ENCODE measurements at places on chromosomes 4 and X. TPM values are rescaled to one million over a fixed set of nuclear protein-coding genes. Genes with fewer than 3 reads are reported as not detected.

DNA sequence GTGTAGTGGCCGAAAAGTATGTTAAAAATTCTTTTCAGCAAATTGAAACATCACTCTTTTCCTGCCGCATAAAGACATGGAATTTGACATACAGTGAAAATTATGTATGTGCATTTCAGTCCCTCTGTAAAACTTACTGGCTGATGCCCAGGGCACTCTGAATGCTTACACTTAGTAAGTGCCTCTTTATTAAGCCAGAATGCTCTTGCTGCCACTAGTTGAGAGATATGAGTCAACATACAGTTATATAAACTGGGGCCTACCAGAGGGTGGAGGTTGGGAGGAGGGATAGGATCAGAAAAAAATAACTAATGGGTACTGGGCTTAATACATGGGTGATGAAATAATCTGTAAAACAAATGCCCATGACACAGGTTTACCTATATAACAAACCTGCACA lies 38.1 kb upstream of the TRPC5 start:
- H3K4me1 ChIP-seq = no peaks in the 10 kb centered on the region
- no peaks in the 10 kb centered on the region for H3K27me3 ChIP-seq
- no peak overlapping the region for H3K27ac ChIP-seq
- DNase-seq = no peak

DNA sequence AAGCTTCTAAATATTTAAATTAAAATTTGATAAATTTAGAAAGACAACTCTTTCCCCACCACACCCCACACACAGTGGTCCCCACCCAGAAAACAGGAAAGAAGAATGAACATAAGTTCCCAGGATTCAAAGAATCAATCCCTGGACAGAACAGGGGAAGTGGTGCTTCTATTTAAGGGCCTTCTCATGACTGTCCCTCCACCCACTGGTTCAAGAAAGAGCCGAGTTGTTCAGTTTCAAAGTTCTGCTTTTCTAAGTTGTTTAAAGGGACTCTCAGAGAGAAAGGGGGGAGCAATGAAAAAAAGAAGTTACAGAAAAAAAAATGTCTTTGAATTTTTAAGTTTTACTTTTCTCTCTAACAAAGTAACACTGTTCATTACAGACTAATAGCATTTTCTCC lies 195.8 kb downstream of the PDGFC start:
- H3K27me3 ChIP-seq = no peaks in the 10 kb centered on the region
- H3K27ac ChIP-seq = no peak overlapping the region
- no peak overlapping the region for H3K4me3 ChIP-seq

- H3K36me3 ChIP-seq = peaks cover 16% of the 10 kb centered on the region
- DNase-seq = no peak
- H3K27ac ChIP-seq = no peak overlapping the region
- H3K4me1 ChIP-seq = peaks cover 7% of the 10 kb centered on the region
- H3K27me3 ChIP-seq = no peaks in the 10 kb centered on the region
These were observed 32.1 kb downstream of the HUWE1 start for GRCh38 chrX:53654376-53654775.

The PABPC5 gene
- 0.55 TPM for total RNA-seq

DNA sequence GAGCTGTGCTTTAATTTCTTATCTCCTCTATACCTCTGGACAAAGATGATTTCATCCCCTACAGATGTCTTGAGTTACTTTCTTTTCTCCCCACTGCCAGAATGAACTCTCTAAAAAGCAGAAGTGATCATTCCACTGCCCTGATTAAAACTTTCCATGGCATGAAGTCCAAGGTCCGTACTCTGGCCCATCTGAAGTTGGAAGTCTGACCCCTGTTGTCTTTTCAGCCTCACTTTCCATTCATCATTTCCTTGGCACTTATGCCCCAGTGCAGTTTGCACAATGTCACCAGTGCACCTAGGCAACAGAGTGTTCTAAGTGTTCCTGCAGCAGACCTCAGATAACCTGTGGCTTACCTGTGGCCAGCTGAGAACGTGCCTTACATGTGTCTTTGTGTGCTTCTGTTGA lies 242.4 kb downstream of the FRAS1 start:
- H3K27me3 ChIP-seq = no peaks in the 10 kb centered on the region
- no peak for DNase-seq
- peaks cover 4% of the 10 kb centered on the region for H3K4me1 ChIP-seq

The GLRA3 gene
- not detected for total RNA-seq

DNA sequence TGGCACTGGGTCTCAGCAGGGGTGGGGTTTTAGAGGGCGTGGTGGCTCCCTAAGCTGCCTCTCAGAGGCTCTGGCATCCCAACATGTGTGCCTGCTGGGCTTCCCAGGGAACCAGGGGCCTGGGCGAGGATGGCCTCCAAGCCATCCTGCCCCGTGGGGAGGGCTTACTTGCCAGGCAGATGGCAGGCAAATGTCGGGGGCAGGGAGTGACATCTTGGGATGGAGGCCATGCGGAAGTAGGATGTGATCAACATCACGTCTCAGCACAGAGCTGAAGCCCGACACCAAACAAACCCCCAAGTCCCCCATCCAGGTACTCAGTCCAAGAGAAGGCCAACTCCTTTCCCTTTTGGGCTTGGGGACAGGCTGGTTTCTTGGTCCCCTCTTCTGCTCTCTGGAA lies 4.7 kb downstream of the L1CAM start:
- no peak overlapping the region for H3K27ac ChIP-seq
- no peak for DNase-seq
- no peak overlapping the region for H3K4me3 ChIP-seq
- no peaks in the 10 kb centered on the region for H3K4me1 ChIP-seq
- no peaks in the 10 kb centered on the region for H3K36me3 ChIP-seq
- peaks cover 10% of the 10 kb centered on the region for H3K27me3 ChIP-seq

The DDIT4L gene
- 99.7 TPM for total RNA-seq

The DCHS2 gene
- 0.18 TPM for total RNA-seq

The GPC4 gene
- total RNA-seq = 14.9 TPM

DNA sequence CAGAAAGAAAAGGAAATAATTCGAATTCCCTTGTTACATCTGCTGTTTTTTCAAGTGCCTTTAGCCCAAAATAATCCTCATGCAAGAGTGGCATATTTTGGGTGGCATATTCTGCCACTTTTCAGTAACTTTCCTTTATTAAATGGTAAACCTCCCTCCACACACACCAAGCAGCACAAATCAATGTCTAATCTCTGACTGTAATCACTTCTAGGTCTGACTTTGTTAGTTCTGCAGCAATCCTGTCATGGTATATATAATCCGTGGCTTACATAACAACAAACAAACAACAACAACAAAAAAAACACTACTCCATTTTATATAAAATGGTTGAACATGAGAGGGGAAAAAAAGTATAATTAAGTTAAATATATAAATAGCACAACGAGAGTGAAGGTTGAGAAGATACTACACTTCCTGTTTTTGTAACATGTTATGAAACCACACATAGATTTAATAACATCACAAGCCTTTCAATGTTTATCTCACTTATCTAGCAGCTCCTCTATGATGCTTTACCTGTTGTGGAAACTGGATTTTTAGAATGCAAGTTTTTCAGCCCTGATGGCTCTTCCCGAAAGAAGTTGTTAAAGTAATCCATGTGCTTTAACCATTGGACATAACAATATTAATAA lies 715.4 kb downstream of the GRXCR1 start:
- no peaks in the 10 kb centered on the region for H3K4me1 ChIP-seq
- no peaks in the 10 kb centered on the region for H3K36me3 ChIP-seq
- no peak for DNase-seq
- no peak overlapping the region for H3K27ac ChIP-seq
- H3K27me3 ChIP-seq = no peaks in the 10 kb centered on the region

DNA sequence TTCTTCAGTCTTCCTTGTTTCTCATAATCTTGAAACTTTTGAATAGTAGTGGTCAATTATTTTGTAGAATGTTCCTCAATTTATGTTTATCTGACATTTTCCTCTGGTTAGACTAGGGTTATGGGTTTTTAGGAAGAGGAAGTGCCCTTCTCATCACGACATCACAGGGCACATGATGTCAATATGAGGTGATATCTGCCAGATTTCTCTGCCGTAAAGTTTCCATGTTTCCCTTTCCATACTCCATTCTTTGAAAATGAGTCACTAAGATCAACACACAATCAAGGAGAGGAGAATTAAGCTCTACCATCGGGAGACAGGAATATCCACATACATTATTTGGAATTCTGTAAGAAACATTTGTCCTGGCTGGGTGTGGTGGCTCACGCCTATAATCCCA lies 28.4 kb downstream of the RP2 start:
- no peaks in the 10 kb centered on the region for H3K36me3 ChIP-seq
- H3K27me3 ChIP-seq = no peaks in the 10 kb centered on the region
- DNase-seq = no peak
- no peak overlapping the region for H3K4me3 ChIP-seq
- no peak overlapping the region for H3K27ac ChIP-seq

DNA sequence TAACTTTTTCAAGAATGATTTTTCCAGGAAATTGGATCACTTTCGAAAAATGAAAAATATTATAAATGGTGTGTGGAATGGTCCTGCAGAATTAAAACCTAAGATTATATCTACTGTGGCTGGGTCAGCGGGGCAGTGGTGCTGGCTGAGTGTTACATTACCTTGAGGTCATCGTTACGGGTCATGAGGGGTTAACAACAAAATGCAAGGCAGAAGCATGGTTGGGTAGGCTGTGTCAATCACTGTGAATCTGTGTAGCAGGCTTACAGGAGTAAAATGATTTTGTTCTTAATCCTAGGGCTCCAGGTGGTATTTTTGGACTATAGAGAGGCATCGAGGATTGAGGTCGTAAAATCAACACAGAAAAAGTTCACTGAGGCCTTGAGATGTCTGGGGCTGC lies 105.2 kb upstream of the AMOT start:
- H3K4me3 ChIP-seq = no peak overlapping the region
- H3K27ac ChIP-seq = no peak overlapping the region
- DNase-seq = no peak

- DNase-seq = no peak
- H3K27me3 ChIP-seq = no peaks in the 10 kb centered on the region
- H3K27ac ChIP-seq = no peak overlapping the region
These were observed 131.9 kb upstream of the GPRIN3 start for GRCh38 chr4:89439533-89439932.

DNA sequence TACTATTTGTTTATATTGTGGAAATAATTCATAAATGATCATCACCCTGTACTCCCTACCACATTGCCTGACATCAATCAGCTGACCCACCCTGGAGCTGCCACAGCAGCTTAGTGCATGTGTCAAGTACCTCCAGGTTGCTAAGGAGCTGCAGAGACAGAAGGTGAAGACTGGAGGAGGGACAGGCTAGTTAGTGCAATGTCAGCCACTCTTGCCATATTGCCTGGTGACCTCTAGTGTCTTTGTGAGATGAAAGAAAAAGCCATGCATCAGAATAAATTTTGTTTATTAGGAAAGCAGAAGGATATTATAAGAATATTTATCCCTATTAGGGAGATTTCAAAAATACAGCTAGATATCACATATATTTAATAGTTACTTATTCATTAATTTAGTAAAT lies 243.9 kb upstream of the FAT4 start:
- H3K27me3 ChIP-seq = no peaks in the 10 kb centered on the region
- DNase-seq = no peak
- no peak overlapping the region for H3K27ac ChIP-seq

DNA sequence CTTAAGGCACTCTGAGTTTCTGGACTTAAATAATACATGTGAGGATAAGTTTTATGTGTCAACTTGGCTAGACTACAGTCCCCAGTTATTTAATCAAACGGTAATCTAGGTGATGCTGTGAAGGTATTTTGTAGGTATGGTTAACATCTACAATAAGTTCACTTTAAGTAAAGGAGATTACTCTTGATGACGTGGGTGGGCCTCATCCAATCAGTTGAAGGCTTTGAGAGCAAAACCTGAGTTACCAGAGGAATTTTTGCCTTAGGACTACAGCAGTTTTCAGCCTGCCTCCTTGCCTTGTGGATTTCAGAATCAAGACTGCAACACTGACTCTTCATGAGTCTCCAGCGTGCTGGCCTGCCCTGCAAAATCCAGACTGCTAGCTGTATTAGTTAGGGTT lies 59.8 kb upstream of the HS6ST2 start:
- DNase-seq = no peak
- no peak overlapping the region for H3K27ac ChIP-seq
- no peaks in the 10 kb centered on the region for H3K36me3 ChIP-seq
- H3K27me3 ChIP-seq = no peaks in the 10 kb centered on the region
- no peaks in the 10 kb centered on the region for H3K4me1 ChIP-seq
